Mesothelial cell of epicardium (in vitro differentiated cells): ENCODE measurements at places on chromosomes 2 and 18. TPM values are rescaled to one million over a fixed set of nuclear protein-coding genes. Genes with fewer than 3 reads are reported as not detected.

Gene SLC35F5
- 57.5 to 64.4 TPM (median 58.9 TPM) in 3 replicates for total RNA-seq

Gene COL4A4
- 0.11 to 0.18 TPM (median 0.11 TPM) in 3 replicates for total RNA-seq

Gene DTNA
- total RNA-seq: 8.4 to 10.9 TPM (median 10.1 TPM) in 3 replicates

Gene SP140L
- total RNA-seq: 4.5 to 7.2 TPM (median 7.2 TPM) in 3 replicates

Gene SH3YL1
- total RNA-seq: 77.6 to 85.8 TPM (median 84.2 TPM) in 3 replicates

Gene INPP5D
- total RNA-seq: 8.9 to 9.4 TPM (median 9.2 TPM) in 3 replicates

Gene TRIM54
- total RNA-seq: 0.18 to 0.47 TPM (median 0.18 TPM) in 3 replicates

Gene ITPRID2
- 67.4 to 72.3 TPM (median 71.0 TPM) in 3 replicates for total RNA-seq

Gene CD226
- 0.31 to 0.84 TPM (median 0.63 TPM) in 3 replicates for total RNA-seq

Gene HOXD10
- 3.2 to 4.1 TPM (median 3.9 TPM) in 3 replicates for total RNA-seq

Gene NLRC4
- not detected in 3 replicates for total RNA-seq

Gene IL1B
- 1.3 to 1.7 TPM (median 1.4 TPM) in 3 replicates for total RNA-seq

Gene STARD6
- not detected in 3 replicates for total RNA-seq

Gene LYG2
- total RNA-seq: not detected in 3 replicates

Gene FAM124B
- total RNA-seq: 0.09 TPM in 1 of 3 replicates, not detected in the others

Gene CCDC148
- total RNA-seq: 2.8 to 3.2 TPM (median 3.1 TPM) in 3 replicates

Gene CHRNA1
- 0.16 TPM in 1 of 3 replicates, not detected in the others for total RNA-seq

Gene RSAD2
- 3.7 to 4.4 TPM (median 4.3 TPM) in 3 replicates for total RNA-seq

Gene KRCC1
- 17.0 to 20.7 TPM (median 19.6 TPM) in 3 replicates for total RNA-seq

Gene GTF2A1L
- total RNA-seq: 0.69 TPM in 1 of 3 replicates, not detected in the others
